ENCODE measurements at places on chromosomes 3 and 15.

DNA sequence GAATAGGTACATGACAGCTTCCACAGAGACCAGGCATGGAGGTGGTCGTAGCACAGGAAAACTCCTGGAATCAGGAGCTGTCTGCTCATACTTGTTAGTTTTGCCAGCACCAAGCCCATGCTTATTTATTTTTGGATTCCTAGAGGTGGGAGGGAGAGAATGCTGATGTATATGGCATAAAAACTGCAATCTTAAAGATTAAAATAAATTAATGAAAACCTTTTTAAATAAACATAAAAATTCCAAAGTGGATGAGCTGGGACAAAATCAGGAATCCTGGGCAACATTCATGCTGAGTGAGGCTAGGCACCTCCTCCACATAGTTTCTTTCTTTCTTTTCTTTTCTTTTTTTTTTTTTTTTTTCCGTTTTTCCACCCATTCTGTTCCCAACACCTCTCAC, 14.3 kb upstream of the BCL6 start:
- DNase-seq = no peak

DNA sequence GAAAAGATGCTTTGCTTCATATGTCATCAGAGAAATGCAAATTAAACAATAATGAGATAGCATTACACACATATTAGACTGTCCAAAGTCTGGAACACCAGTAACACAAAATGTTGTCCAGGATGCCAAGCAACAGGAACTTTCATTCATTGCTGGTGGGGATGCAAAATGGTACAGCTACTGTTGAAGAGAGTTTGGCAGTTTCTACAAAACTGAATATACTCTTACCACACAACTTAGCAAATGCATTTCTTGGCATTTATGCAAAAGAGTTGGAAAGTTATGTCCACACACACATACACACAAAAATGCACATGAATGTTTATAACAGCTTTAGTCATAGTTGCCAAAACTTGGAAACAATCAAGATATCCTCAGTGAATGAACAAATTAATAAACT, 195.2 kb upstream of the MME start:
- DNase-seq = no peak

DNA sequence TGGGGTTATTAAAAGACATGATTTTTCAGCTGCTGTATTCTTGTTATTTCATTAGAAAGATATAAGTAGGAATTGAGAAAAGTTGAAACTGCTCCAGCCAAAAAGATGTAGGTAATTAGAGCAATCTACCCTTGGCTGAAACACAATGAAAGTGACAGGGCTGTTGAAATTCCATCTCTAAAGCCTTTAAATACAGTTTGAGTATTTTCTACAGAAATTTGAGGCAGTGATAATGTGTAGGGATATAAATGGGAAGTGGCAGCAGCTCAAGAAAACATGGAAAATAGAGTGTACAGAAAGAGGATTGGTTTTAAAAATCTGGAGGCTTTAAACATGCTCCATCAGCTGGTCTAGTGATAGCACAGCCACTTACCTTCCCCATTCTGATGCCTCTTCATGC, 22.8 kb upstream of the UNC13C start:
- no peak for DNase-seq

GRCh38 chr15:59687836-59688235, 1.3 kb downstream of the BNIP2 start:
- DNase-seq = peak; percentile 31

- DNase-seq = no peak
Measured at GRCh38 chr3:66795365-66795764, 202.7 kb upstream of the KBTBD8 start.

DNA sequence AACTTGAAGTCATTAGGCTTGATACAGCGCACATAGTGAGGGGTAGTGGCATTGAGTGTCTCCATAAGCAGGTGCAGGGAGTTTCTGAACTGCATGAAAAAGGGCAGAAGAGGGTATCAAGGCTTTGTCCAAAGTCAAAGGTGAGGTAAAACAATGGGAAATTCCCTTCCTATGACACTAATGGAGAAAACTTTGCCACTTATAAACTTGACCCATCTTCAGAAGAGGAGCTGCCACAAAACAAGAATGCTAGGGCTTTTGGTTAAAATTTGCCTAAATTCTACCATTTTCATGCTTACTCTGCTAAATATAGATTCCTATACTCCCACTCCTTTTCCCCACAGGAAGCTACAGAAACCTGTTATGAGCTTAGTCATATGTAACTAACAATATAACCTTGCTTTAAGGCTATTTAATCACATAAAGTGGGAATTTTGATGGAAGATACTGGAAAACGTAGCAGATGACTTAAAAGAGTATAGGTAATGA, 87.5 kb upstream of the MYO5C start:
- peak; percentile 28 for DNase-seq

- DNase-seq = no peak
Measured at GRCh38 chr3:132368962-132369361, 48.3 kb upstream of the DNAJC13 start.

Data from GM13977 (cell line).